HCT116 (cell line): ENCODE measurements at places on chromosomes 1 and 21. TPM values are rescaled to one million over a fixed set of nuclear protein-coding genes. Genes with fewer than 3 reads are reported as not detected.

SPAG17 gene
- total RNA-seq = not detected

OR2T11 gene
- total RNA-seq = not detected

DNA sequence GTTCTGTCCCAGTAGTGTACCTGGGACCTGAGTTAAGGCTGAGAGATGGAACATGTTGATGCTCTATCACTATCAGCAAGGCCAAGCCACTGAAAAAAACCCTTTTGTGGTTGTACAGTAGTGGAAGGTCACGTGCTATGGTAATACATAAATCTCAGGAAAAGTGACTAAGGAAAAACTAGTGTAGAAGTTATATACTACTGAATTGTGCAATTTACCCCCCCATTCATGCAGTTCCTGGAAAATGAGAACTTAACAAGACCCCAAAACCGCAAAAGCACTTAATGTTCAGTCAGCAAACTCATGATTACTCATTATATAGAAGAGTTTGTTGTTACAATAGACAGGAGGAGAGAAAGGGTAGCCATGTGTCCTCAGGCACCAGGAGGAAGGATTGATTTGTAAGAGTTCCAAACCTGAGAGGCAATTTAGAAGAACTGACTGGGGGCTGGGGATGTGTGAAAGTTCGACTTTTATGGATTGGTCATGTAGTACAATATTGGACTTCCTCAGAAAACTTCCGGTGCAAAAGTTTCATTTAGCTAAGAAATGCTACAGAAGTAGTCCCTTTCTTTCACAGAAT lies 91.6 kb downstream of the RGL1 start:
- DNase-seq = no peak

GRCh38 chr1:44024903-44025525 lies 6.2 kb downstream of the SLC6A9 start:
- no peak for DNase-seq

KRTAP19-1 gene
- not detected for total RNA-seq

PLEKHN1 gene
- total RNA-seq = 11.6 TPM

GPR157 gene
- 7.7 TPM for total RNA-seq

GRCh38 chr1:216902669-216903381 lies 179.6 kb upstream of the ESRRG start:
- no peak for DNase-seq

SOX13 gene
- 35.6 TPM for total RNA-seq
